ENCODE measurements at places on chromosomes 2 and 18.

DNA sequence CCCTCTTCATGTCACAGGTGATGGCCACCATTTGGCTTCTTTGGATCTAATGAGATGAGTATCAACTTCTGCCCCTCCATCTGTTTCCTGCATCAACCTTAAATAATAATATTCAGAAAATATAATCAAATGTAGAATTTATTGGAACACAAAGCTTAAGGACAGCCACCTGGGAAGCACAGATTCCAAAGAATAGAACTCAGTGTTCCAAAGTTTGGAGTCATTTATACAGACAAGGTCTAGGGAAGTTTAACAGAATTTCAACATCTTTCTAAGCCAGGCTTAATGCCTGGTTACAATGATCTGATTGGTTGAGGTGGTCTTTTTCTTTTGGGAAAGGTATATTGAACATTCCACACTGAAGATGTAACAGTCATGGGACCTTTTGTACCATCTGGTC, 218.0 kb upstream of the PIEZO2 start:
- no peak for ATAC-seq

DNA sequence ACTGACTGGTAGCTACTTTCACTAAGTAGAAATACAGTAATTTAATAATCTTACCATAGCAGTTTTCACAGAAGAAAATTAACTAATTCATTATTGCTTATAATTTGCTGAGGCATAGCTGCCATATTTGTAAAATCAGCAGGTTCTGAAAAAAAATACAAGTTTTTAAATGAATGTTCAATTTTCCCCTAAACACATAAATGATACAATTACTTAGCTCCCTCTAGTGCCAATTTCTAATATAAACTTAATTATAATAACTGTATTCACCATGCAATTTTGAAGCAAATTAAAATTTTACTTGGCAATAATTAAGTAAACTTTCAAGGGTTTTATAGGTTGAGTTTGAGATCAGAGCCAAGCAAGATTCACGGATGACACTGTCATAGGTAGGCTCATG, 1321.6 kb upstream of the ACVR2A start:
- no peak for ATAC-seq

- ATAC-seq, result no peak
These were observed 8.9 kb downstream of the COL6A3 start for GRCh38 chr2:237405006-237405559.

- no peak for ATAC-seq
These were observed 18.4 kb upstream of the TCF7L1 start for GRCh38 chr2:85114586-85115330.

DNA sequence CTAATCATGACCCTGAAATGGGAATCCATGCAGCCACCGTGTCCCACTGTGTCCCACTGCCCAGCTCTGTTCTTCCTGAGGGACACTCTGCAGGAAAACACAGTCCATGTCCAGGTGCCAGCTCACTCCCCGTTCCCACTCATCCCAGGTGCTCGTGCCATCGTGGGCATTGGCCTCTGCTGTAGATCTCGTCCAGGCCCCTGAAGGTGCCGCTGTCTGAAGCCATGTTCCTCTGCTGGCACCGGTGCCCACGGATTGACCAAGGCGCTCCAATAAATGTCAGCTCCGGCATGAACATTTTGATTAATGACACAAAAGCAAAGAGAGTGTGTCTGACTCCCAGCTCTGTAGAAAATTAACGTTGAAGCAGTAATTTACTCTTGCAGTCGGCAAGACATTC, 280.1 kb upstream of the SALL3 start:
- ATAC-seq, result no peak

GRCh38 chr2:8364668-8365067, 317.2 kb upstream of the ID2 start:
- no peak for ATAC-seq

DNA sequence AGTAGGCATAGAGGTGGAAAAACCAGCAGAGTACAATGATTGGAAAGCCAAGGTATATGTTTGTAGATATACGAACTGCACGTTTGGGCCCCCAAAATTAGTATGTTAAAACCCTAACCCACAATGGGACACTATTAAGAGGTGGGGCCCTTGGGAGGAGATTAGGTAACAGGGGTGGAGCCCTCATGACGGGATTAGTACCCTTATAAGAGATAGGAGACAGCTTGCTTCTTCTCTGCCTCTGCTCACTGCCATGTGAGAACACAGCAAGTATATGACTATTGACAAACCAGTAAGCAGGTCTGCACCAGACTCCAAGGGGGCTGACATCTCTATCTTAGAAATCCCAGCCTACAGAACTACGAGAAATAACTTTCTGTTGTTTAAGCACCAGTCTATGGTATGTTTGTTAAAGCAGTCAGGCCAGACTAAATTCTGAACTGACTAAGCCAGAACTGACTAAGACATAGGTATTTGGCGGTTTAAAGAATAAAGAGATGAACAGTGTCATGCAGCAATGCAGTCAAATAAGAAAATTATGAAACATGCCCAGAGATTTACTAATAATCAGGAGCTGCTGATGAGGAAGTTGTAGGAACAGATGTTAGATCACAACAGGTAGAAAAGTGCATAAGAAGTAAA, 182.9 kb downstream of the DYM start:
- ATAC-seq, result peak; percentile 91

DNA sequence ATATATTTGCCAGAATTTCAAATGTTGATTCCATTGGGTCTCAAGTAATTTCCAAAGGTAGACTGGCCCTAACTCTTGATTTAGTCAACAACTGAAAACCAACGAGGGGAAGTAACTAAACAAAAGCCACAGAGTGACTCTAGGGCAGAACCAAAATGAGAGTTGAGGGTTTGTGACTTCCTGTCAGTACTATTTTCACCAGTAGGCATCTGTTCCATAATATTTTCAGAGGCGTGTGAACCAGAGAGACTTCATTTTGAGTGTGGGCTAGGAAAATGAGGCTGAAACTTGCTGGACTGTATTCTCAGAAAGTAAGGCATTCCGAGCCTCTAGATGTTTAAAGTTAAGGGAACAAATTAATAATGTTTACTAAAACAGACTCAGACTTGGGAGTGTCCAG, 70.6 kb downstream of the GDF7 start:
- ATAC-seq, result no peak

DNA sequence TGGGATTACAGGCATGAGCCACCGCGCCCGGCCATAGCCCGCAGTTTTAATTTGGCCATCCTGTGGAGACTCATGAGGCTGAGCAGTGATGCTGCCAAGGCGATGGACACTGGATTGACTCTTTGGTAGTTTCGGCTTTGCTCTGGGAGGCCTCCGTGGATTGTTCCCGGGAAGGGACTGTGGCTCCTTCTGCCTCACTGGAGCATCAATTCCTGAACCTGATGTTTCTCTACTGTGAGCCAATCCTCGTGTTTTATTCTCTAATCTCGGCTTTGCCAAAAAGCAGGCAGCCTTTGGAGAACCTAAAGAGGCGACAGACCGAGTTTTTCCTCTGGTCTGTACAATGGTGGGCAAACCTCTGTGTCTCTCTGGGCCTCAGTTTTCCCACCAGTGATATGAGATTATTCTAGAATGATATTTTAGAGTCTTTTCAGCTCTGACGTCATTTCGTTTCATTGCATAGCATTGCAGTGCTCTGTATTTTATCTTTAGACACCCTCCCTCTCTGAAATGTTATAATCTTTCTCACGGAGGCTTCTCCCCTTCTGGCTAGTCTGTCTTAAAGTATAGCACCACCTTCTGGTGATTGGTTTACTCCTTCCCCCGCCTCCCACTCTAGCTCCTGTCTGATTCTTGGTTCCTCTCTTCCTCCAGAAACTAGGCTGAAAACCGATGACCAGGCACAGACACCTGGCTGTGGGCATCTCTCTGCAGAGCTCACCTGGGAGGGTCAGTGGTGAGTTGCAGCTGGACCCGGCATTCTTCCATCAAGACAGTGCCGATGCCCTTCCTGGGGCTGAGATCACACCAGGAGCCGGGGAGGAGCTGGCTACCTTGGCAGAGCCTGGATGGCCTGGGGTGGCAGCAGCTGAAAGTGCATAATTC, 341.3 kb downstream of the MYCN start:
- ATAC-seq, result peak; percentile 60

- peak; percentile 71 for ATAC-seq
These were observed 34.9 kb downstream of the BCL2L11 start for GRCh38 chr2:111155610-111156009.

GRCh38 chr2:216678813-216679657, 16.3 kb downstream of the IGFBP5 start:
- no peak for ATAC-seq

DNA sequence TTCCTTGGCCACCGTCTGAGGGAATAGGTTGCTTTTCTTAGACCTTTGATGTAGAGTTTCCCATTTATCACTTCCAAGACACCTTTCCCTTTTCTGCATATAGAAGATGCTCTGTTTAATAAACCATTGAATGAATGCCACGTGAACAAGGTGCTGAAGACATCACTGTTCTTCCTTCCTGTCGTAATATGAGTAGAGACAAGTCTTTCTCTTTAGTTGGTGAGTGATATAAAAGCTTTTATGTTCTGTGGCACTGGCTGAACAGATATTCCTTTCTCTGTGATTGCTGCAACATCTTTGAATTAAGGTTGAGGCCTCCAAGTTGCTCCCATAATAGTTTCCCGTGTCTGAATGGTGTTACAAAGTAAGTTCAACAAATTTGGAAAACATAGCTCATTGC, 38.7 kb downstream of the TTC39C start:
- ATAC-seq, result no peak

DNA sequence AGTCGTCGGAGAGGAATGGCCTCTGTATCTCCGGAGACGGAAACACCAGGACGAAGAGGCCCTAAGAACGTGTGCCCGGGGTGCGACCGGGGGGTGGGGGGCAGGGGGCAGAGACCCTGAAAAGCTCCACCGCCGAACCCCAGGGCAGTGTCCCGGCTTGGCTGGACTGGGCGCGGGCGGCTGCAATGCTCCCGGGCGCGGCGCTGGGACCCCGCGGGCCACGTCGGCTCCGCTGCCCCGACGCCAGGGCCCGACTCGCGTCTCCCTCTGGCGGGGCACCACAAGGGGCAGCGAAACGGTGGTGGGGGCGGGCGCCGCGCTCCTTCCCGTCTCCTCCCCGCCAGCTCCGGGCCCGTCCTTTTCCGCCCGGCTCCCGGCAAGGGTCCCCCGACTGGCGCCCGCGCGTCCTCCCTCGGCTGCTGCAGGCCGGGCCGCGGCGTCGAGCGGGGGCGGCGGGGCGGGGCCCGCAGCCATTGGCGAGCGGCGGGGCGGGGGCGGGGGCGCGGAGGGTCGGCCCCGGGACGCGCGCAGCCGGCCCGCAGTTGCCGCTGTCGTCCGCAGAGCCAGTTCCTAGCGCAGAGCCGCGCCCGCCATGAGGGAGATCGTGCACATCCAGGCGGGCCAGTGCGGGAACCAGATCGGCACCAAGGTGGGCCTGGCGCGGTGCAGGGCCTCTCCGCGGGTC, at the start of gene TUBB6:
Gene TUBB6, plus strand, starts transcription at position 541 of the 685 bp plus-strand sequence. Its CDS starts 52 bp downstream, at position 593.
- ATAC-seq, result peak; percentile 69

DNA sequence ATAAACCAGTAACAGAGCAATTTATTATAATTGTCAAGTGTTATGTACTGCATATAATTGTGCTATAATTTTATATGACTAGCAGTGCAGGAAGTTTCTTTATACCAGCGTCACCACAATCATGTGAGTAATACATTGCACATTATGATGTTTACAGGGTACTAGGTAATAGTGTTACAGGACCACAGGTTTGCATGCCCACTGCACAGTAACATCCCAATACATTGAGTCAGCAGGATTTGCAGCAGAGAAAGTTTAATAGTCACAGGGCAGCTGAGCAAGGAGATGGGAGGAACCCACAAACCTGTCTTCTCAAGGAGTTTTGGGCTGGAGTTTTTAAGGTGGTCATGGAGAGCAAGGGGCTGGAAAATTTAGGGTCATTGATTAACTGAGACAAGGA, 1042.9 kb upstream of the ACVR2A start:
- ATAC-seq, result peak; percentile 33

DNA sequence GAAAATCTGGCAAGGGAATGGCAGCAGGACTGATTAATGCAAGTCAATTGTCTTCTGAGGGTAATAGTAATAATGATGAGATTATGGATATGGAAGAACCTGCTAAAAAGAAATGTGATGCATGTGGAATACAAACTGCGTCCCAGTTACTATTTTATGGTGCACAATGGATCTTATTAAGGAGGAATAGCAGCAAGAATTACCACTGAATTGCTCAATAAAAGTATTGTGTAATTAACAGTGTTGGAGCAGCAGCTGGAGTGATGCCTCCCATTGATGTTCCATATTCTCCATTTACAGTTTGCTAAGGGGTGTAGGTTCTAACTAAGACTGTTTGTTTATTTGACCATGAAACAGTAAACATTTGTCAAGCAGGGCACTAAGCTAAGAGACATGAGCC, 167.9 kb downstream of the HRH4 start:
- no peak for ATAC-seq

GRCh38 chr2:65340898-65341681, 91.3 kb downstream of the SPRED2 start:
- no peak for ATAC-seq

GRCh38 chr2:231034291-231034882, 2.9 kb upstream of the C2orf72 start:
- ATAC-seq, result no peak

DNA sequence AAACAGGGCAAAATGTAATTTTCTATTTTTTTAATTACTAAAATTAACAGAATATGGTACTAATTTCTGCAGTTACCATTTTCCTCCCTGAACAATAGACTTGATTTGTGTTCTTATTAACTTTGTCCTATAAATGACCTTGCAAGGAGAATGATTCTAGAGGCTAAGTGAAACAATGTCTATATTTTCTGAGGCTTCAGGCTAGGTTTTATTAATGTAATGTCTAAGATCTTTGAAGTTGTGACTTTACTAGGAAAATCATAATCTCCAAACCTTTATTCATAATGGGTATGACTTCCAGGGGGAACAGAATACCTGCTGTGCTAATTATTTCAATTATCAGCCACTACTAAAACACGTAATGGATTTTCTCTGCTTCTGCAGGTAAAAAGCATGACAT, 94.4 kb downstream of the TAF4B start:
- no peak for ATAC-seq

GRCh38 chr2:191274413-191274815, 29.2 kb downstream of the MYO1B start:
- ATAC-seq, result no peak

GRCh38 chr2:215540658-215541057, 104.8 kb upstream of the FN1 start:
- no peak for ATAC-seq

DNA sequence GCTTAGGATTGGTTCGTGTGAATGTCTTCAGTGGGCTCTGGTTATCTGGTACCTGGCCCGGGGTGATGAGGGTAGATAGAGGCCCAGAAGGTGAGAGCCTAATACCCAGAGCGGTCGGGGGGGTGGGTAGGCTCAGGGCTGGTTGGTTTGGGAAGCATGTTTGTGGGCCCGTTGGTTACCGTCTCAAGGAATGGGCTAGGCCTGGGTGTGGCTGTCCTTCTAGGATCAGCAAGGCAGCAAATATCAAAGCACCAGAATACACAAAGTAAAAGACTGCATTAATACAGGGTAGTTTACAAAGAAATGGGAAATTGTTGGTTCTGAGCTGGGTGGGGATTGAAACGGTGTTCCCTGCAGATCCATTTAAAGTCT, 6.0 kb upstream of the IL1R2 start:
- peak; percentile 28 for ATAC-seq

- no peak for ATAC-seq
These were observed 257.6 kb downstream of the MREG start for GRCh38 chr2:215755641-215756345.

- peak; percentile 9 for ATAC-seq
These were observed 1.0 kb downstream of the CXCR4 start for GRCh38 chr2:136116813-136117390.

GRCh38 chr2:217945530-217945929, 57.3 kb downstream of the TNS1 start:
- no peak for ATAC-seq

All from esophagus mucosa (tissue), 1 donor.